ENCODE measurements at places on chromosomes 2 and 18.

- no peak for DNase-seq
Measured at GRCh38 chr2:12619975-12620374, 96.8 kb upstream of the TRIB2 start.

DNA sequence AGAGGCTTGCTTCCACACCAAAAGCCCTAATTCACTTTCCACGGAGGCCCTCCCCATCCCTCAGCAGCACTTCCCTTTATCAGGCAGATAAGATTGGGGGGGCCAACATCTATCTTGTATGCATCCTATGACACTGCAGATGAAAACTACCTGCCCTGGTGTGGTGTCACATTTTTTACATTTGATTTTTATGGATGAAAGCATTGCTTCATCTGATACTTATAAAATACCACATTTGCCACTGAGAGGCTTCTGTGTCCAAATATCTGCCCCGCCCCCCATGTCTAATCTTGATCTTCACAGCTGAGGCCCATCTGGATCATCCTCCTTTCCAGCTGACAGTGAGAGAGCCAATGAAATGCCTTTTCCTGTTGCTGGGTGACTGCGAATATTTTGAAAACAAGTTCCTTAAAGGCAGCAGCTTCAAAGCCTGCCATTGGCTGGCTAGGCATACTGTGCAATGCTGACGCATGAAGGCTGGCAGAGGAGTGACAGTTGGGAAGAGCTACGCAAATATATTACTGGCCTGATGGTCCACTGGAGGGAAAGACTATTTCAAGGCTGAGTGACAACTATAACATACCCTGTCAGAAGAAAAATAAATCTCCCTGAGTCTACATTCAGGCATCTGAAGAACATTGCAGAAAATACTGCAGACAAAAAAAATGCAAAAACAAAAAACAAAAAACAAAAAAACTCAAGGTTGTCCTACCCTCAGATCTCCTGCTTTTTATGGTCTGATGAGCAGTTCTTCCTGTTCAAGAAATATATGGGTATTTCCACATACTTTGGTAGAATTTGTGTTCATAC is 318.7 kb downstream of the PDE11A start:
- peak; percentile 36 for DNase-seq

- no peak for DNase-seq
Measured at GRCh38 chr2:28364610-28365009, 28.0 kb upstream of the FOSL2 start.

GRCh38 chr2:226478109-226478809 is 321.4 kb downstream of the IRS1 start:
- DNase-seq, result no peak

DNA sequence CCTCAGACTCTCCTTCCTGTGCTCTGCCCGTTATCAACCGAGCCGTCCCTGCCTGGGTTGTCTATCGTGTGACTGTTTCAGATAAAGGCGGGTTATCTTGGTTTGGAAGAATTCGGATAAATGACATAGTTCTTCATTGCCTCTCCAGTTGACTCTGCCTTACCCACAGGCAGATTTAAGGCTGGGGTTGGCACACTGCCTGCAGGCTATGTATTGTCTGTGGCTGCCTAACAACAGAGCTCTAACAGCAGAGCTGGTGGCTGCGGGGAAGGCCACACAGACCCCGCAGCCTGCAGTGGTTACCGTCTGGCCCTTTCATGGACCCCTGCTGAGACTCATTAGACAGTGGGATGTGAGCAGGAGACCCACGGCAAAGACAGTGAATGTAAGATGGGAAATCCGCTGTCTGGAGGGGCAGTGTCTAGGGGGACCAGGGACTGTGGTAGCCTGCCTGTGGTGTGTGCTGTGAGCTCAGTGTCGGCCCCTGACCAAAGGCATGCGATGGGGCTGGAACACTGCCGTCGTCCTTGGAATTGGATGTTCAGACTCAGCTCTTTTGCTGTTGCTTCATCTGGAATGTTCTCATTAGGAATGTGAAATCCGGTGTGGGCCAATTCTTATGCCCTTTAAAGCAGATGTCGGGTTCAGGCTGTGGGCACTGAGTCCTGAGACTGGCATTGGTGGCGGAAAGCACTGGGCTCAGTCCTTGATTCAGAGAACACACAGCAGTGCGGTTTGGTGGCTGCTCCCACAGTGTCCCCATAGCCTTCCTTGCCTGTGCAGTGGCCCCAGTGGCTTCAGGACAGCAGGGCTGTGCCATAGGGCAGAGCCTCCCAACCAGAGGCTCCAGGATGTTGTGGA is 44.5 kb downstream of the SH3RF3 start:
- DNase-seq, result no peak

GRCh38 chr2:188940171-188940570 is 34.0 kb upstream of the COL3A1 start:
- DNase-seq, result no peak

GRCh38 chr2:86079981-86080911 is 25.4 kb downstream of the POLR1A start:
- DNase-seq, result peak; percentile 25

GRCh38 chr2:210899131-210899530 is 342.7 kb downstream of the CPS1 start:
- no peak for DNase-seq

DNA sequence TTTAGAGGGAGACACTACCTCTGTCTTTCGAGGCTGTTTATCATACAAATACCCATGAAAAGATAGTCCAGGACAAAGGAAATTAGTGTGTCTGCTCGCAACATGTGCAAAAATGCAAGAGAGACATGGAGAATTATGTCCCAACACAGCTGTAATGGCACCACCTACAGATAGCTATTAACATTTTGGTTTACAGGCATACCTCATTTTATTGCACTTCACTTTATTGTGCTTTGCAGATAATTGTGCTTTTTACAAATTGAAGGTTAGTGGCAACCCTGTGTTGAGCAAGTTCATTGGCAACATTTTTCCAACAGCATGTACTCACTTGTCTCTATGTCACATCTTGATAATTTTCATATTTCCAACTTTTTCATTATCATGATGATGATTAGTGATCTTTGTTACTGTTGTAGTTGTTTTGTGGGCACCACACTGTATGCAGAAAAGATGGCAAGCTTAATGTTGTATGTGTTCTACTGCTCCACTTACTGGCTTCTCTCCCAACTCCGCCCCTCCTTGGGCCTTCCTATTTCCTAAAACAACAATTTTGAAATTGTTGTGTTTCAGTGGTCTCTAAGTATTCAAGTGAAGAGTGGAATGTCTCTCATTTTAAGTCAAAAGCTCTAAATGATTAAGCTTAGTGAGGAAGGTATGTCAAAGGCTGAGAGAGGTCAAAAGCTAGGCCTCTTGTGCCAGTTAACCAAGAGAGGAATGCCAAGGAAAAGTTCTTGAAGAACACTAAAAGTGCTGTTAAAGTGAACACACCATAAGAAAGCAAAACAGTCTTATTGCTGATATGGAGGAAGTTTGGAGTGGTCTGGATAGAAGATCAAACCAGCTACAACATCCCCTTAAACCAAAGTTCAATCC is 52.0 kb downstream of the ANKRD12 start:
- DNase-seq, result no peak

DNA sequence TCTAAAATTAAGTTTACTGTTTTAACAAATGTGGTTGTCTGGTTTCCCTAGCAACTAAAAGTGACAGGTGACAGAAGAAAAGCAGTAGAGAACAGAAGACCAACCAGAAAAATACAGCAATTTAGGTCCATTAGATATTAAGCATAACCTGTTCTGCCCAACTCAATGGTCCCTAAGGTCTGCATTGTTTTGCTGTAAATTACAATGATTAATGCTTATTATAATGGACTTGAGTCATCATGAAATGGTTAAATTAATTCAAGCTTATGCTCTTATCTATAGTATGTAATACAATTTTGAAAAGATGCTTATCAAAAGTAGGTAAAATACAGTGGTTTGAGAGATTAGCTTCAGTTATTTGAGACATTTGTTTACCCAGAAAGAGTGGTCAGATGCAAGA is 378.0 kb downstream of the GRB14 start:
- no peak for DNase-seq

DNA sequence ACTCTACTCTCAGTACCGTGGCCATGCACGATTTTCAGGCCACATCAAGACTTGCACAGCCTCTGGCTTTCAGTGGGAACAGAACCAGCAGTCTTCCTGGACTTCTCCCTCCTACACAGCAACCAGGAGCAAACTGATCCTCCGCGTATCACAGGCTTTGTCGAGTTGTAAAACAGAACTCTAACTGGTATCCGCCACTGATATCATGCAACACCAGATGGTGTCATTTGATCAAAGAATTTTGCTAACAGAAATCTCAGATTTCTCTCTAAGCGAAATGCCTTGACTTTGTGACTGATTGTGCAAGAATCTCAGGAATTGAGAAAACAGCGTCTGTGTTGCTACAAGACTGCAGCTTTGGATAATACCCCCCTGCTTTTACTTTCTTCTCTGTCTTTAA is 85.7 kb downstream of the COPS8 start:
- DNase-seq, result no peak

GRCh38 chr2:52311862-52312261 is 1279.9 kb upstream of the NRXN1 start:
- DNase-seq, result no peak

GRCh38 chr2:172722481-172722880 is 13.2 kb upstream of the RAPGEF4 start:
- no peak for DNase-seq

DNA sequence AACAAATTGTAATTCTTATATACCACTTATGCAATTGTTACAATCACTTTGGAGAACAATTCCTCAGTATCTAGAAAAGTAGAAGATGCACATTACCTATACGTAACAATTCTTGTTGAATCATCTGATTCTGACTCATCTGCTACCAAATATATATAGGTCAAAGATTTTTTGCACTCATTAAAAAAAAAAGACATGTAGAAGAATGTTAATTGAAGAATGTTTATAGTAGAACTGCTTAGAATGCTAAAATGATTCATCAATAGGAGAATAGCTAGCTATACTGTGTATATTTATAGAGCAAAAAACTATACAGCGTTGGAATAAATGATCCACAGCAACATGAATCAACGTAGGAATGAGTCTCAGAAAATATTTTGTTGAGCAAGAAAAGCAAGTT is 29.5 kb upstream of the STAT1 start:
- no peak for DNase-seq

- DNase-seq, result no peak
Measured at GRCh38 chr2:25655316-25655715, 18.1 kb downstream of the DTNB start.

GRCh38 chr2:145690183-145690778 is 1170.4 kb upstream of the ZEB2 start:
- no peak for DNase-seq

GRCh38 chr2:226030369-226030768 is 630.9 kb downstream of the NYAP2 start:
- no peak for DNase-seq

- DNase-seq, result no peak
Measured at GRCh38 chr2:66560683-66561082, 125.8 kb downstream of the MEIS1 start.

DNA sequence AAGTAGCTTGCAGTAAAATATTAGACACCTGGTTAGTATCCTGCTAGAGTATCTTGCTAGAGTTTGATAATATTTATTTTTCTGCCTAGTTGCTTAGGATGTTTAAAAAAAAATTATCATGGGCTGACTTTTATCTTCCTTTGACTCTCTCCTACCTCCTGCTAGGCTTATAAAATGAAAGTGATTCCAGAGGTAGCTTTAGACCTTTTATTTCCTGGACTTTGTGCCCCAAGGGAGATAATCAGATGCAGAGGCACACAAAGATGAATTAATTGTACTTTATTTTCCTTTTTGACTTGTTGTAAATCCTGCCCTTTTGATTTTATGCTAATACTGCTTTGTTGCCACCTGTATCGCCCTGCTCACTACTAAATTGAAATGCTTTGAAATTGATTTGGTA is 130.7 kb downstream of the WDSUB1 start:
- no peak for DNase-seq

Data from occipital lobe (tissue), 3 donors.